ENCODE measurements at places on chromosomes 13 and 19.

GRCh38 chr13:99376132-99376531 lies 68.9 kb upstream of the GPR183 start:
- DNase-seq = no peak

- DNase-seq = no peak
Measured at GRCh38 chr19:34461375-34462100, 20.0 kb upstream of the WTIP start.

DNA sequence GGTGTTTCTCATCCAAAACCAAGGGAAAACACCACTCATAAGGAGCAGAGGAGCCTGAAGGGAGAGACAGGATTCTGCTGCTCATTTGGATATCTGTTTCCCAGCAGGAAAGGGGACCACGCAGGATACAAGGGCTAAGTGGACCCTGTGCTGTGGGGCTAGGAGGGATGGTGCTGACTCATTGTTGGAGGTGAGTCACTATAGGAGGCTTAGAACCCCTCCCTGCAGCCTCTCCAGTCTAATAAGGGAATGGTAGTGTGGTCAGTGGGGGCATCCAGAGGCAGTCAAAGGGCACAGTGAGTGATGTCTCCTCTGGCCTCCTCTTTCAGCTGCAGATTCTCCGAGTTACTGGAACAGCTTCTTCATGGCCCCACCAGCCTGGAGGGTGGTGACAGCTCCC lies 442.3 kb downstream of the TUBA3C start:
- no peak for DNase-seq

GRCh38 chr19:16614941-16615340 lies 13.1 kb downstream of the MED26 start:
- no peak for DNase-seq

GRCh38 chr13:25132751-25133390 lies 36.9 kb downstream of the PABPC3 start:
- no peak for DNase-seq

GRCh38 chr19:678791-679388 lies 2.7 kb downstream of the FSTL3 start:
- no peak for DNase-seq

DNA sequence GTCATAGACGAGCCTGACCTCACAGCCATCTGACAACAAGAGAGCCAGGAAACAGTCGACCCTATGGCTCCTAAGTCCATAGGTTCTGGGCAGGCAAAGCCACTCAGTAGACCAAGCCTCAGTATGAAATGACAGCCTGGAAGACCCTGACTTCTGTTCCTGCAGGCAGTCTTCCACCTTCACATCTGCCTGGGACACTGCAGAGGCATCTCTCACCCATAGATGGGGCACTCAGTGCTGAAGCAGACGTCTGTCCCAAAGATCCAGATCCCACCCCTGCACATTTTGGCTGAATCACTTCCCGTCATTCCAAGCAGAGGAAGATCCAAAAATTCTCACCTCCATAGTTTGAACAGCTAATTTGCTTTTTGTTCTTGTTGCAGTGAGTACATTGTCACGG lies 139.3 kb upstream of the ZNF507 start:
- DNase-seq = no peak
